Left colon (tissue), 2 donors: ENCODE measurements at places on chromosomes 11 and 22. TPM values are rescaled to one million over a fixed set of nuclear protein-coding genes. Genes with fewer than 3 reads are reported as not detected.

- no peak for DNase-seq
These were observed 58.4 kb downstream of the CD82 start for GRCh38 chr11:44623731-44624491.

GRCh38 chr11:83088965-83089364 is 17.3 kb upstream of the RAB30 start:
- DNase-seq: no peak

- no peak for DNase-seq
These were observed 46.8 kb downstream of the SLN start for GRCh38 chr11:107665018-107665417.

DNA sequence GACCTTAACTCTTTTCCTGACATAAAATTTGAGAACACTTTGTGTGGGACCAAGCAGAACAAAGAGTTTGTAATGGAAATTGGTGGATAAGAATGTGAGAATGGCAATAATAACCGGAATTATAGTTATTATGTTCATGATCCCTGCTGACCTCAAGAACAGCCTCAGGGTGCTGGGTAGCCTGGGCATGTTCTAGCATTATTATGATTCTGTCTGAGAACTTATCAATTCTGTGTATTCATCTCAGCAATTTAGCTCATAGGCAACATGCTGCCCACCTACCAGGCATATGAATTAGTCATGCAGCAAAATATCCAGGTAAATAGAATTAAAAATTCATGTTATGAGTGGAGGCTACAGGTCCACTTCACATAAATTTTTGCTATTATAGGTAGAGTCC is 61.9 kb downstream of the CTSC start:
- DNase-seq: no peak

DNA sequence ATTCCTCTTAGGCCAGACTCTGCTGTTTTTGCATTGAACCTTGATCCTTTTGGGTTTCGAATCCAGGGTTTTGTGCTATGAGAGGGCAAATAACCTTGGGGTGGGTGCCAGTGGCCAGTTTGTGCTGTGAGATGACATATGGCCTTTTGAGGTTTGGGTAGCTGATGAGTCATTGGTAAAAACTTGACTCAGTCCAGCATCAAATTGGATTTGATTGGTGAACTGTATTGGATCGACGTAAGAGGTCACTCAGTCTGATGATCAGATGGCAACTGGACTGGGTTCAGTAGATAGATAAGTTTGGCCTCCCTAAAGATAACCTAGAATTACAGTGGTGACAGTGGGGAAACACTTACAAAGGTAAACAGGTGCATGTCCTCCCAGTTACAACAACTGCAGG is 41.0 kb upstream of the XKR3 start:
- no peak for DNase-seq

The SCGB2A2 gene
- total RNA-seq: not detected

The MMP27 gene
- total RNA-seq: 0.47 TPM

The DNAJB7 gene
- 0.21 TPM for total RNA-seq

The TUB gene
- 2.2 TPM for total RNA-seq

The GLYAT gene
- total RNA-seq: 0.14 TPM

GRCh38 chr11:12377824-12378593 is 638 bp downstream of the PARVA start:
- peak; percentile 89 for DNase-seq

GRCh38 chr11:19890308-19890707 is 177.7 kb downstream of the NAV2 start:
- DNase-seq: no peak

DNA sequence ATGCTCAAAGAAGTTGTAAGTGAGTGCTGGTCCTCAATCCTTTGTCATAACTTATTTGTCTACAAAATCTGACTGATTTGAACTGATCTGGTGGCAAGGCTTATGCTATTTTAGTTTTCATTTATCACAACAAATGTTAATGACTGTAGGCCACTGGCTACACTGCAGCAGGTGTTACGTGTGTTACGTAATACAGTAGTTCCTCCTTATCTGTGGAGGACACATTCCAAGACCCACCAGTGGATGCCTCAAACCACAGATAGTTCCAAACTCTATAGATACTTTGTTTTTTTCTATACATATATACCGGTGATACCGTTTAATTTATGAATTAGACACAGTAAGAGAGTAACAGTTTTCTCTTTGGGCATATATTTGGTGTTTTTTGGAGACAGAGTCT is 7.0 kb downstream of the MADD start:
- DNase-seq: no peak

- no peak for DNase-seq
These were observed 65.9 kb upstream of the BLID start for GRCh38 chr11:122181893-122182292.

The RAG1 gene
- 1.2 TPM for total RNA-seq

DNA sequence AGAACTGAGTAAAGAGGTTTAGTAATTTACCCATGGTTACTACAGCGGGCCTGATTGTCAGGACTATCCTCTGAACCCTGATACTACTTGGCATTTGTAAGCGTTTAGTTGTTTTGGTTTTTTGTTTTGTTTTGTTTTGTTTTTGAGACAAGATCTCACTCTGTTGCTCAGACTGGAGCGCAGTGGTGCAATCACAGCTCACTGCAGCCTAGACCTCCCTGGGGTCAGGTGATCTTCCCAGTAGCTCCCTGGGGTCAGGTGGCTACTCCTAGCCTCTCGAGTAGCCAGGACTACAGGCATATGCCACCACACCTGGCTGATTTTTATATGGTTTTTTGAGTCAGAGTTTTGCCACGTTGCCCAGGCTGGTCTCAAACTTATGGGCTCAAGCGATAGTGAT is 118.6 kb downstream of the WNT11 start:
- DNase-seq: no peak

- no peak for DNase-seq
These were observed 12.0 kb downstream of the TBC1D22A start for GRCh38 chr22:46774253-46774979.

GRCh38 chr22:36340621-36341020 is 47.1 kb downstream of the MYH9 start:
- DNase-seq: no peak

DNA sequence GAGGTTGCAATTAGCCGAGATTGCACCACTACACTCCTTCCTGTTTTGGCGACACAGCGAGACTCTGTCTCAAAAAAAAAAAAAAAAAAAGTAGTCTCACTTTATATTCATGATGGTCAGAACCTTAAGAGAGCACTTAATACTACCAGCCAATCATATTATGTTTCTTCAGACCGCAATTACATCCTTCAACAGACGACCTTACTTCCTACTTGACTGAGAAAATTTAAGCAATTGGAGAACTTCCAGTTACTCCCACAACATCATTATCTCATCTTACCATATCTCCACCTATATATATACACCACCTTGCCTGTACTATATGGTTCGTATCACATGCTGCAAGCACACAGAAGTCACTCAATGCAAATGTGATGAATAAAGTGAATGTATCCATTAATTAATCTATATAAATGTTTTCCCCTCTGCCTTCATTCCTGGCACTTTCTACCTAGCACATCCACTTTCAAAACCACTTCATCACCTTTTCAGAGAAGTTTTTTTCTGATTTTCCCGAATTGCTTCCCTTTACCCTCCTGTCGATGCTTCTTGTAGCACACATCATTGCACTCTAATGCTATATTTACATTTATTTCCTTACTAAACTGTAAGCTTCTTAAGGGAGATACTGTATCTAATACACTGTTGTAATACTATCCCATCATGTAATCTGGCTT is 13.8 kb downstream of the ATP5MG start:
- no peak for DNase-seq

- DNase-seq: no peak
These were observed 62.9 kb downstream of the RCN1 start for GRCh38 chr11:32153747-32154146.

GRCh38 chr11:44823006-44823405 is 96.2 kb downstream of the TSPAN18 start:
- no peak for DNase-seq

DNA sequence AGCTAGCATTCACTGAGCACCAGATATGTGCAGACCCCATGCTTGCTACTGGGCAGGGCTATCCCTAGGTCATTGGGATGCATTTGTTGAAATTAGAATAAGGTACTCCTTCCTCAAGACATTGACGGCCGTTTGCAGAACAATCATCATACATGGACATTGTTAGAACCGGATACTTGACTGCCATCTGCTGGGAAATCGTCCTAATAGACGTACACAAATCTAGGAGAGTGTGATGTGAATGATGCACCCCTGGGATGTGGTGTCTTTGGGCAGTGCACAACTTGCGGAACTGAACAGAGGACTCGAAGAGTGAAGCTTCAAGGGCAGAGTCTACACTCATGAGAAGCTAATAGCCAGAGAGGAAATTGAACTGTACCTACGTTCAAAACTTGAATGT is 35.9 kb downstream of the MYO18B start:
- DNase-seq: no peak

DNA sequence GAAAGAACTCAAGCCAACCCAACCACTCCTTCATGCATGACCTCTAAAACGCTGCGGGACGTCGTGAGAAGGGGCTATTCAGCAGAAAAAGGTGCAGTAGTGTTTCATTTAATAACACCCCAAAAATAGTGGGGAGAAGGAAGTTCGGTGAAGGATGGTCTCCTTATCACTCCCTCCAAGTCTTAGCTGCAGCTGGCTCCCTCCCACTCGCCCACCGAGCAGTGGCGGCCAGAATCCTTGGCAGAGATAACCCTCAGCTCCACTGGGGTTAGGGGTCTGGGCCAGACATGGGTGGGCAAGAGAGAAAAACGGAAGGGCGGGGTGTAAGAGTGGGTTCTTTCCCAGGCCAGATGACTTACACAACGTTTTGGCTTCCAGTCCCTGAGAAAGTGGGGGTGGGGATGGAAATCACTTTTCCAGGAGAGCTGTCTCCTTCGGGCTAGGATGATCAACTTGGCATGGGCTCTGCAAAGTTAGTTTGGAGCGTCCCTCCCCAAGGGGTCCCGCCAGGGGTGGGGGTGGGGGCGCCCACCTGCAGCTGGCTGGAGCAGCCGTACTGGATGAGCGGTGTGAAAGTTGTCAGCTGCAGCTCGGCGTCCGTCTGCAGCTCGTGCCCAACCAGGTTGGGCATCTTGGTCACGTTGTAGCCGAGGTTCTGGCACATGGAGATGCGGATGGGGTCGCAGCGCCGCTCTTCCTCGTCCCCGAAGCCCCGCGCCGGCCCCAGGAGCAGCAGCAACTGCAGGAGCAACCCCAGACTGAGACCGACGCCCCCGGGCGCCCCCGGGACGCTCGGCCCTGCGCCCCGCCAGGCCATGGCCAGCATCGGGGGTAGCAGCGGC is 705 bp downstream of the FZD4 start:
- peak; percentile 39 for DNase-seq

DNA sequence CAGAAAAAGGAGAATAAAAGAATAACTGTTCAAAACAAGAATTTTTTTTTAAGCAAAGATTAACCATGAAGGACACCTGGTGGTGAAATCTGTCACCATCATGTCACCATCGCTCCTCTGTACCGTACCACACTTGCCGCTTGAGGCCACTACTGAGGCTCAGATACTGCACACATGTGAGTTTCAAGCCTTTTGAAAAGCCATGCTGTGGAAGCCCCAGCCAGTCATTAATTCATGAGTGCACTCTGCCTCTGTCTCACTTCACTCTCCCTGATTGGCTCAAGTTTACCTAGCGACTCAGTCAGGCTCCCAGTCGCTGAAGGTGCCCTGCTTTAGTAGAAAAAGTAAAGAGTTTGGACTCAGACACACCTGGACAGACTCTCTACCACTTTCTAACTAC is 6.6 kb upstream of the MS4A12 start:
- DNase-seq: peak; percentile 53

- no peak for DNase-seq
These were observed 3.6 kb upstream of the OR2AT4 start for GRCh38 chr11:75100314-75100713.

DNA sequence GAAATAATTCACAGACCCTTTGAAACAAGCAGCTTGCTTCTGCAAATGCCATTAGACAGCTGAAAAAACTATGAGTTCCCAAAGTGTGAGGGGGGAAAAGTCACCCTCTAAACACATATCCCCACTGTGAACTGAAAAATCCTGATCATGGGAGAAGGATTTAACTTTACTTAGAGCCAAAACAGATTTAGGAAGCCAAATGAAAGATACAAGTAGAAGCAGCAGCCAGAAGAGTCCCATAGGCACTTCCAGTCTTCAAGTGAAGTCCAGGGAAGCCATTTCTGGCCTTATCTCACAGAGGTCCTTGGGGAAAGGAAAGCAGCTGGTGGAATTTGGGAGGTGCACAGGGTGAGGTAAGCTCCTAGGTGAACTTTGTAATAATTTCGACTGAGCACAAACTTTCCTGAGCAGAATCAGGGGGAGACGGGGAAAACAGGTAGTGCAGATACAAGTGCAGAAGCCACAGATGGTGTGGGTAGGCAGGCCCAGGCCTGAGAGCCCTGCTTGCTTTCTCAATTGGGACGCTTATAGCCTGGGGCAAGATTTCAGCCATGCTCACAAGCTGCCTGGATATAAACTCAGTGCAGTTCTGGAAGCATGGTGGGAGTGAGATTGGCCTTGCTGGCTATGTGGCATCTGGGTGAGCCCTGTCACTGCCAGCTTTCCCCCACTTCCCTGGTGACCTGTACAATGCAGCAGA is 44.8 kb downstream of the GAS2 start:
- DNase-seq: no peak

The APOL6 gene
- total RNA-seq: 34.0 TPM

- DNase-seq: no peak
These were observed 76.1 kb downstream of the CABIN1 start for GRCh38 chr22:24087071-24087795.

The GGTLC2 gene
- not detected for total RNA-seq
